Stimulated activated CD8-positive, alpha-beta memory T cell treated with anti-CD3 and anti-CD28 coated beads, Interleukin-4, amount 100 ng/mL, for 1 hour (primary cell): ENCODE measurements at places on chromosomes 11 and 22.

DNA sequence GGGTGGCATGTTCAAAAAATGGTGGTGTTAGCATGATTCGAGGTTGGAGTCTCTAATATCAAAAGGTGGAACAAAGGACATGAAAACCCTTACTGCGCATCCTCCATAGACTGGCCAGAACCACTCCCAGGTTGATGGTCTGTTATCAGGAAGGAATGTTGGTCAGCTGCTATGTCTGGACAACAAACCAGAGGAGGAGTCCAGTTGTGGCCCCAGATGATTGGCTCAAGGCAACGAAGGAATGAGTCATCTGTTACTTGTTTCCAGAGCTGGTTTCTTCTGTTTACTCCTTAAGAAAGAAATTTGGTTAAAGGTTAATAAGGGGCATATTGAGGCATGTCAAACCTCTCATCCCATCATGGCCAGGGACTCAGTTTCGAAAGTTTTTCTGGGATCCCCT lies 56.8 kb upstream of the GRIA4 start:
- no peak for DNase-seq

- DNase-seq, result no peak
These were observed 59.0 kb downstream of the LRP5 start for GRCh38 chr11:68371171-68372041.

GRCh38 chr11:122661182-122661945 lies 5.8 kb downstream of the UBASH3B start:
- no peak for DNase-seq

GRCh38 chr11:80849253-80849652 lies 1408.4 kb upstream of the TENM4 start:
- DNase-seq, result no peak

- DNase-seq, result no peak
These were observed 71.3 kb upstream of the FSHB start for GRCh38 chr11:30159546-30159945.

DNA sequence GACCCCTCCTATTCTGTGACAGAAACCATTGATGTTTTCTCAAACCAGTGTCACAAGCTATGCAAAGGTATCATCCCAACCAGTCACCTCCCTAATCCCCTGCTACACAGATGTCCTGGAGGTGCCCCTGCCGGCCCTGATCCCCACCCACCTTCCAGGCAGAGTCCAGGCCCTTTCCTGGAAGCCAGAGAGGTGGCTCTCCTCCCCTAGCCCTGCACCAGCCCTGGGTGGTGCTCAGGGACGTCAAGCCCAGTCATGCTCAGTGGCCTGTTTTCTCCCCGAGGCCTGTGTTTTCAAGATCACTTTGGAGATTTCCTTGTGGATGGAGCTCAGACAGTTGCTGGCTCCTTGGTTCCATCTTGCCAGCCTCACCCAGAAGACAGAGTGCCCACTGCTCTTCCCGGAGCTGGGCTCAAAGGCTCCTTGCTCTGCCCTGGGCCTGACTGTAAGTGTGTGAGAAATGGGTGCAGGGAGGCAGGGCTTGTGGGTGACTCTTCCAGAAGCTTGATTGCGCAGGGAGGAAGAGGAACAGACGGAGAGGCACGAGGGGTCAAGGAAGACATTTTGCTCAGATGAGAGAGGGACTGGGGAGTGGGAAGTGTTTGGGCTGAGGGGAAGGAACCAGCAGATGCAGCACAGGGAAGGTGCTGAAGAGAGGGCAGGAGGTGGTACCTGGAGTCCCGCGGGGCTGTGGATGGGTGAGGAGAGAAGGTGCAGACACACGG lies 11.3 kb downstream of the P2RY6 start:
- DNase-seq, result no peak

GRCh38 chr11:114176321-114176720 lies 116.8 kb downstream of the ZBTB16 start:
- DNase-seq, result no peak

DNA sequence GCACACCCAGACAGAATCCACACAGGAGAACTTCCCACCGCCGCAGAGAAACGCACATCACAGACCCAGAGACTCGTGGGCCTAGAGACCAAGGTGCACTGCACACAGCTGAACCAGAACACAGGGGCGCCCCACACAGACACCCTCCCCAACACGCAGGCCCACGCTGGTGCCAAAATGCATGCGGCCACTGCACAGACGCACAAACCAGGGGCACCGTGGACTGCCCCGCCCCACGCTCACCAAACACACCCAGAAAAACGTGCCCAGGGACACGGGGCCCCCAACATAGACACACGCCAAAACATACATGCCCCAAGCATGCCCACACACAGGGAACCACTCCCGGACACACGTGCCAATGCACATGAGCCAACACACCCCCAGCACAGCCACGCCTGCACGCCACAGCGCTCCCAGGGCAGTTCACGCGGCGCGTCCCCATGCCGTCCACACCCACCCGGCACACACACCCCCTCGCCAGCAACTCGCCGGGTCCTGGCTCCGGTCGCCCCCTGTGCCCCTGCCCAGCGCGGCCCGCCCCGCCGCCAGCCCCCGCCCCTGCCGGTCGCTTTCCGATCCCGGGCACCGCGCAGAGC lies 7.8 kb downstream of the ELFN2 start:
- no peak for DNase-seq

- no peak for DNase-seq
These were observed 59.7 kb upstream of the CYP2D6 start for GRCh38 chr22:42190274-42190673.

DNA sequence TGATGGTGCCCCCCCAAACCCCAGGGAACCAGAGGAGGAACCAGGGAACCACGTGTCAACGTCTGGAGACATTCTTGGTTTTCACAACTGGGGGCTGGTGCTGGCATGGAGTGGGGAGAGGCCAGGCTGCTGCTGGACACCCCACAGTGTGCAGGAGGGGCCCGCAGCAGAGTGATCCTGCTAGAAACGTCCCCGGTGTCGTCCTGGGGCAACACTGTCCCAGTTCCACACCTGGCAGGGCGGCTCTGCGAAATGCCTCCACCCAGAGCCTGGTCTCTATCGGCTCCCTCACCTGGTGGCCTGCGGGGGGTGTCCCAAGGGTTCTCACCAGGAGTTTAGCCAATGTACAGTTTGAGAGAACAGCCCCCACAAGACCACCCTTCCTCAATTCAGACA lies 226.3 kb downstream of the CTTN start:
- DNase-seq, result no peak

DNA sequence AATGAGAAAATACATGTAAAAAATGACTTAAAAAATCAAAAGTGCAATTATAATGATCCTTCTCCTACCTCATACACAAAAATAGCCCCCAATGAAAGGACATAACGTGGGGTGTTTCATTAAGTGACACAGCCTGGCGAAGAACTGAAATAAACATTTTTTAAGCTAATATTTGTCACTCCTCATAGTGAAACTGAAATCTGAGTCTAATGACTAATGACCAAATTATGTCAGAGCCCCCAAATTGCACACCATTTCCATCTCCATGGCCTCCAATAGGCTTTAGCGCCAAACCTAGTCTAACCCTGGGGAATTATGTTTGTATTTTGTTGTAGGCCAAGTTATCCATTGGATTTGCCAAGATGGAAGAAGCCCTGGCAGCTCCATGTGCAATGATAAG lies 119.1 kb downstream of the WT1 start:
- no peak for DNase-seq

DNA sequence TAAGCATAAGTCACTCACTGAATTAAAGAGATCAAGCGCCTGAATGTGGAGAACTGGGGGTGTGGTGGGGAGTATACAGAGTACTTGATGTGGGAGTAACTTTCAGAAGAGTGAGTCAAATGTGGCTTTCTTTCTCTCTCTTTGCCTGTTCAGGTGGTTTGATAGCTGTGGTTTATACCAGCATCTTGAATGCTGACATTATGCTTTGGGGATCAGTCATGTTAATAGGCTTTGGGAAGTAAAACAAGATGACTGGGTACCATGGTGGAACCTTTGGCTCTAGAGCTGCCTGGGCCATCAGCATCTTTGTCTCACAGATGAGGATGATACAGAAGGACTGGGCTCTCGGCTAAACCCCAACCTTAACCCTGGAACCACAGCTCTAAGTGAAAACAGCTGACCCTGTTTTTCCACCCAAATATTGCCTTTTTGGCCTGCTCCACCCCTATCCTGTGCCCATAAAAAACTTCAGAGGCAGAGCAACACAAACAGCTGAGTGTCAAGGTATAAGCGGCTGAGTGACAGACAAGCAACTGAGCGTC lies 58.2 kb upstream of the GNAZ start:
- DNase-seq, result no peak

DNA sequence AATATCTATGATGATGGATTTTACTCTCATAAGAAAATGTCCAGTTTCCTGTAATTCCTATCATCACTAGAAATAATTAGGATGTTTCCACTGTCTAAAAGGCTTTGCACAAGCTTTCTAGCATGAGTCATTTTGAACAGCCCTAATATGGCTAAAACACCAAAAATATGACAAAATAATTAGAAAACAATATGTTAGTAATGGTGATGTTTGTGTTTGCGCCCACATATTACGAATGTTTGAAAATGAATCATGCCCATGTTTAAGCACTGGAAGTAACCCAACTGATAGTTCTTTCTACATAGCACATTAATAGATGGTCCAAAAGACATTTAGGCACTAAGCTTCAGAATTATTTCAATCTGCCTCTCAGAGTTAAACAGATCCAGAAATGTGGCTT lies 96.0 kb downstream of the TRPC6 start:
- DNase-seq, result no peak

GRCh38 chr11:71065841-71066240 lies 186.5 kb downstream of the SHANK2 start:
- no peak for DNase-seq

DNA sequence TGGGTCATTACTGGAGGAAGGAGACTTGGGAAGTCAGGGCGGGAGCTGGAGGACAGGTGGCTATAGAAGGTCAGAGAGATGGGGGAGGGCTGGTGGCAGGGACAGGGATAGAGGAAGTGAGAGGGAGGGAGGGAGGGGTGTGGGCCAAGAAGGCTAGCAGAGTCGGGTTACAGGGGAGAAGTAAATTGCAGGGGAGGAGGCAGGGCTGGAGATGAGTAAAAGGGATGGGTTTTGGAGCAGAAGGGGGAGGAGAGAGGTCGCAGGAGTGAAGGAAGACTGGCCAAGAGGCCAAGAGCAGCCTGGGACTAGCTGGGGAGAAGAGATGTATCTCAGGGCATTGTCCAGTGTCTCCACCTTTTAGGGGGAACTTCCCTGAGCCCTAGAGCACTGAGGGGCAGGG lies 33.0 kb downstream of the LRRC10B start:
- DNase-seq, result no peak

DNA sequence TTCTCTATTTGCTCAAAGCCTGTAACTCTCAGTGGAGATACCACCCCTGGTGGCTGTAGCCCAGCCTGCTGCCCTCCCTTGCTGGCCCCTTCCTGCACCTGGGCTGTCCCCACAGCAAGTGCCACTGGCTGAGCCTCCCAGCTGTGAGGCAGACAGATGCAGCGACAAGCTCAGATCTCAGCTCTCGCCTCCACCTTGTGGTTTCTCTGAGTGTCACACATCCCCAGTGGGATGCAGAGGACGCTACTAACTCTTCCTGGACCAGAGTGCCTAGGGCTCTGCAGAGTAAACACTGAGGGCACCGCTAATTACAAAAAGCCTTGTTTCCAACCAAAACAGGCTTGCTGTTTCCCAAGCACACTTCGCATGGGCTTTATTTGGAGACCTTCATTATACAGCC lies 8.9 kb downstream of the YPEL1 start:
- DNase-seq, result no peak

- DNase-seq, result no peak
These were observed 19.5 kb downstream of the WNT11 start for GRCh38 chr11:76186776-76187279.

DNA sequence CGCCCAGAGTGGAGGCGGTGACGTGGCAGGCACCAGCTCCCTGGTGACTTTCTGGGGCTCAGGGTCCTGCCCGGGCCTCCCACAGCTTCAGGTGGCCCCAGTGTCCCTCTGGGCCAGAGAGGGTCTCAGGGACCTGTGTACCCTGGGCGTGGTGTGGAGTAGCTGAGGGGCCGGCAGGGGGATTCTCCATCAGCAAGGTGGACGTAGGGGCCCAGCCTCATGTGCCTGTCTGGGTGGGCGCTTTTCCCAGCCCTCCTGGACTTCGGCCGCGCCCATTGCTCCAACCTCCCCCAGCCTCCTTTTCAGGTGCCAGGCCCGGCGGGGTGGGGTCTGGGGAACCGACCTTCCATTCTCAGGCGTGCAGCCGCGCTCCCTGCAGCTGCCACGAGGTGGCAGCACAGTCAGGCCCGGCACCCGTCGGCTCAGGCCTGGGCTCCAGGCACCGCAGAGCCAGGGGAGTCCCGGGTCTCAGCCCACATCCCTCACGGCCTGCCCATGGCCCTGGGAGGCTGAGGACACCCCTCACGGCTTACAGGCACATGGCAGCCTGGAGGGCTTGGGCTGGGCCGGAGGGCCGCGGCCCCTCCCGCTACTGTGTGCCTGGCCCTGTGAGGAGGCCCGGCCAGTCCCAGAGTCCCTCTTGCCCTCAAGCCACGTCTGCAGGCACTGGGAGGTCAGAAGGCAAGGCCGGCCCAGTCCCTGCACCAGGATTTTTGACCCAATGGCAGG lies 19.9 kb upstream of the MUC5B start:
- peak; percentile 21 for DNase-seq

DNA sequence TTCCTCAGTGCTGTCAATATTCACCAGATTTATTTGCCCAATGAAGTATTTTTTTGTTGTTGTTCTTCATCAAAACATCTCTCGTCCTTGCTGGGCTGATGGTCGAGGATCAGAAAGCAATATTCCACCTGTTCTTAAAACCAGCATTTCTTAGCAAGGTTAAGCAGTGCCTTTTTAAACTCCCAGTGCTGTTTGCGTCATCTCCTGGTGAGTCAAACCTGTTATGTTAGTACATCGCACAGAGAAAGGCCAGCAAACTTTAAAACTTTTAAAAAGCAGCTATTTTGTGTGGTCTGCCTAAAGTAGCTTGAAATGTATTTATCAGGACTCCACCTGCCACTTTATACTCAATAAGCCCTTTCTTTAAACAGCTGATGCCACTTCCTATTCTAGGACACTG lies 802.0 kb downstream of the KCNA4 start:
- no peak for DNase-seq

DNA sequence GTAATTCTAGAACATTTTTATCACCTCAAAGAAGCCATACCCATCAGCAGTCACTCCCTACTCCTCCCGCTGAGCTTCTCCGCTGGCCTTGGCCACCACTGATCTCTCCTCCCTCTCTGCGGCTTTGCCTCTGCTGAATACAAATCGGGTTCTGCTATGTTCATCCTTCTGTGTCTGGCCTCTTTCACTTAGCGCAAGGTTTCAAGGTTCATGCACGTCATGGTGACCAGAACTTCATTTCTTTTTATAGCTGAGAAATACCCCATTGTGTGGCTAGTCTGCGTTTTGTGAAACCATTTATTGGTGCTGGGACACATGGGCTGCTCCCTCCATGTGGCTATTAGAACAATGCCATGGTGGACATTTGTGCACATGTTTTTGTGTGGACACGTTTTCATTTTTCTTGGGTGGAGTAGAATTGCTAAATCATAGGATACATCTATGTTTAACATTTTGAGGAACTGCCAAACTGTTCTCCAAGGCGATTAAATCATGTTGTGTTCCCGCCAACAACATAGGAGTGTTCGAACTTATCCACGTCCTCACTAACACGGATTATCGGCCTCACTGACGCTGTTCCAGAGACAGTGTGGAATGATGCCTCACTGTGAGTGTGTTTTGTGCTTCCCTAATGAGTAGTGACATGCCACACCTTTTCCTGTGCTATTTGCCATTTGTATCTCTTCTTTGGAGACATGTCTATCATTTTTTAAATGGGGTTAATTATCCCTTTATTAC lies 24.2 kb upstream of the KRTAP5-6 start:
- DNase-seq, result no peak
